ENCODE measurements at places on chromosomes 6 and 20. TPM values are rescaled to one million over a fixed set of nuclear protein-coding genes. Genes with fewer than 3 reads are reported as not detected.

DNA sequence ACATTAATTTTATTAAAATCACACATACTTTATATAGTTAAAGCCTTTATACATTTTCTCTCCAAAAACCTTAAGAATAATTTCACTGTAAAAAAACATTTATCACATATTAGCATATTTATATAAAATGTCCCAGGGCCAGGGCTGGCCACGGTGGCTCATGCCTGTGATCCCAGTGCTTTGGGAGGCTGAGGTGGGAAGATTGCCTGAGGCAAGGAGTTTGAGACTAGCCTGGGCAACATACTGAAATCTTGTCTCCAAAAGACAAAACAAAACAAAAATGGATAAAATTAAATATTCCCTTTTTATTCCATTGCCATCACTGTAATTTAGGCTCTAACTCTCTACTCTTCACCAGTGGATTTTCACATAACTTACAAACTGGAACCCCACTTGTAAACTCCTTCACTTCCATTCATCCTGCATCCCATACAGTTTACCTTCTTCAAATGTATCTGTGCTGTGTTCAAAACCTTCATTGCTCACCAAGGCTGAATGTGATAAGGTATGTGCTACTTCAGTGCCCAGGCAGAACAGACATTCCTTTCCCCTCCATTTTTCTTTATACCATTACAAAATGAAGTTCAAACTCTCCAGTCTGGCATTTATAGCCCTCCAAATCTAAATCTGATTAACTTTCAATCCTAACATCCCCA lies 42.9 kb upstream of the PIM1 start:
- DNase-seq = no peak
- H3K27ac ChIP-seq = peak overlapping the region; percentile 91
- no peaks in the 10 kb centered on the region for H3K27me3 ChIP-seq
- H3K4me1 ChIP-seq = peaks cover 58% of the 10 kb centered on the region
- H3K36me3 ChIP-seq = no peaks in the 10 kb centered on the region

GRCh38 chr6:119308991-119309657 lies 40.4 kb downstream of the MAN1A1 start:
- no peak for DNase-seq
- H3K4me1 ChIP-seq = peaks cover 13% of the 10 kb centered on the region
- no peaks in the 10 kb centered on the region for H3K27me3 ChIP-seq
- peak overlapping the region; percentile 60 for H3K27ac ChIP-seq
- no peak overlapping the region for H3K4me3 ChIP-seq
- H3K36me3 ChIP-seq = peaks cover 15% of the 10 kb centered on the region

DNA sequence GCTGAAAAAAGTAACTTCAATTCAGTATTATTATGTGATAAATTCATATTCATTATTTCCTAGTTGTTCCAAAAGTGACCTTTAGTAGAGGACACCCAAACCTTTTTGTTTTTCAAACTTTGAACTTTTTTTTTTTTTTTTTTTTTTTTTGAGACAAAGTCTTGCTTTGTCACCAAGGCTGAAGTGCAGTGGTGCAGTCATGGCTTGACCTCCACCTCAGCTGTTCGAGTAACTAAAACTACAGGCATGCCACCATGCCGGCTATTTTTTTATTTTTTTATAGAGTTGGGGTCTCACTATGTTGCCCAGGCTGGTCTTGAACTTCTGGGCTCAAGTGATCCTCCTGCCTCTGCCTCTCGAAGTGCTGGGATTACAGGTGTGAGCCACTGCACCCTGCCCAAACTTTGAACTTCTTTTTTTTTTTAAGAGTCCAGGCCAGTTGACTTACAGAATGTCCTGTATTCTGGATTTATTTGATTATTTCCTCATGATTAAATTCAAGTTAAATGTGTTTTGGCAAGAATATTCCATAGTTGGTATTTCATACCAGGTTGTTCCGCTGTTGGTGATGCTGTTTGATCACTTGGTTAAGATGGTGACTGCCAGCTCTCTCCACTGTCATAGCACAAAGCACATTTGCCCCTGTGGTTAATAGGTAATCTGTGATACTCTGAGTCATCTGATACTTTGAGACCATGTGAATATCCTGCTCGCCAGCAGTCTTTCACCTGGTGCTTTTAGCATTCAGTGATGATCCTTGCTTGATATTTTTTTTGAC lies 48.0 kb downstream of the VAPB start:
- DNase-seq = peak; percentile 70
- peaks cover 26% of the 10 kb centered on the region for H3K36me3 ChIP-seq
- peak overlapping the region; percentile 36 for H3K27ac ChIP-seq

DNA sequence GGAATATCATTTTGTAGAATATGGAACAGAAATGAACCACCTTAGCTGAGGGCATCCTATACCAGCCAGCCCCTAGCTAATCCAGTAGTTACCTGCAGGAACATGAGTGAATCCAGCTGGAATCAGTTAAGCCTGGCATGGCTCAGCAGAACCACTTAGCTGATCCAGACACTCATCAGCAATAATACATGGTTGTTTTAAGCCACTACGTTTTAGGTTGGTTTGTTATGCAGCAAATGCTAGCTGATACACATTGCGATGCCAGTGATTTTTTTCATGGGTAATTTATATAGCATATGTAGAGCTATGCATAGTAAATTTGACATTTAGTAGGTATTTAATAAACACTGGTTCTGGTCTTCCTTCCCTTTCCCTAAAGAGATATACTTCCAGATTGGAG lies 201.9 kb upstream of the JAG1 start:
- H3K4me3 ChIP-seq = no peak overlapping the region
- DNase-seq = no peak
- no peak overlapping the region for H3K27ac ChIP-seq
- no peaks in the 10 kb centered on the region for H3K27me3 ChIP-seq
- H3K4me1 ChIP-seq = no peaks in the 10 kb centered on the region
- H3K36me3 ChIP-seq = no peaks in the 10 kb centered on the region

DNA sequence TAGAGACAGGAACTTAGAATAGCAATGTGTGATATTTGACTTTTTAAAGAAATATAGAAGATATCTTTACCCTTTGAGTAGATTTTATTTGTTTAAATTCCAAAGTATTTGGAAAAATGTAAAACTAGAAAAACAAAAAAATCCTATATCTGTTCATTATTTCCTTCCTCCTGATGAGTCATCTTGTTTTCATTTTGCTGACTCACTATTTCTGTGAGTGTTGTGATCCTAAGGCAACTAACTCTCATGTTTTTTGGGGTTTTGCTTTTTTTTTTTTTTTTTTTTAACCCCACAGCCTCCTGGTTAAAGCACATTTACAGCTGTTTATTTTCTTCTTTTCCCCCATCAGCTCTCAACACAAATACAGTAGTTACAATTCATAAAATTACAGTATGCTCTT lies 37.8 kb upstream of the THEMIS start:
- H3K36me3 ChIP-seq = no peaks in the 10 kb centered on the region
- no peak overlapping the region for H3K4me3 ChIP-seq
- H3K27me3 ChIP-seq = peaks cover 2% of the 10 kb centered on the region
- H3K4me1 ChIP-seq = no peaks in the 10 kb centered on the region

DNA sequence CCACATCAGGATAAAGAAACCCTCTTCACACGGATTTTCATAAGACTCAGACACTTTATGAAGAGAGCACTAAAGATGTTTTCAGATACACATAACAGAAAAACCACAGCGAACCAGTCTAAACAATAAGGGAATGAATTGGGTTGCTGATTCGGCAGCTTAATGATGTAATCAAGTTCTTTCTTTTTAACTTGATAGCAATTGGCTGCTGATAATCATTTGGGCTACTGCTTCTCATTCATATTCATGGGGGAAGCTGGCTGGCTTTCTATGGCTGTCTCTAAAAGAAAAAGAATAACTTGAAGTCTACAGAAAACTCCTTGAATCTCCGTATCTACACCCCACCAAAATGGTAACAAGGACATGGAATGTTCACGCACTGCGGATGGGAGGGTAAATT lies 20.0 kb upstream of the TMEM181 start:
- peaks cover 20% of the 10 kb centered on the region for H3K27me3 ChIP-seq
- DNase-seq = no peak
- no peak overlapping the region for H3K27ac ChIP-seq
- H3K4me3 ChIP-seq = no peak overlapping the region
- no peaks in the 10 kb centered on the region for H3K4me1 ChIP-seq

GRCh38 chr6:11350294-11350693 lies 117.8 kb upstream of the NEDD9 start:
- H3K4me1 ChIP-seq = peaks cover 7% of the 10 kb centered on the region
- H3K4me3 ChIP-seq = no peak overlapping the region
- H3K36me3 ChIP-seq = no peaks in the 10 kb centered on the region
- no peaks in the 10 kb centered on the region for H3K27me3 ChIP-seq

- no peaks in the 10 kb centered on the region for H3K27me3 ChIP-seq
- no peak overlapping the region for H3K27ac ChIP-seq
- DNase-seq = no peak
- H3K4me3 ChIP-seq = no peak overlapping the region
- H3K4me1 ChIP-seq = no peaks in the 10 kb centered on the region
- H3K36me3 ChIP-seq = no peaks in the 10 kb centered on the region
These were observed 254.3 kb downstream of the THBS2 start for GRCh38 chr6:168999392-168999791.

GRCh38 chr6:105784179-105784578 lies 302.0 kb upstream of the PRDM1 start:
- H3K36me3 ChIP-seq = no peaks in the 10 kb centered on the region
- no peaks in the 10 kb centered on the region for H3K27me3 ChIP-seq
- H3K4me1 ChIP-seq = no peaks in the 10 kb centered on the region
- H3K27ac ChIP-seq = no peak overlapping the region

GRCh38 chr6:76703285-76703684 lies 630.8 kb upstream of the IMPG1 start:
- no peak for DNase-seq
- no peak overlapping the region for H3K4me3 ChIP-seq
- no peak overlapping the region for H3K27ac ChIP-seq
- H3K27me3 ChIP-seq = no peaks in the 10 kb centered on the region
- H3K36me3 ChIP-seq = no peaks in the 10 kb centered on the region
- no peaks in the 10 kb centered on the region for H3K4me1 ChIP-seq

- DNase-seq = no peak
- H3K27me3 ChIP-seq = no peaks in the 10 kb centered on the region
- no peaks in the 10 kb centered on the region for H3K36me3 ChIP-seq
- H3K27ac ChIP-seq = no peak overlapping the region
- H3K4me1 ChIP-seq = no peaks in the 10 kb centered on the region
These were observed 82.4 kb upstream of the TAB2 start for GRCh38 chr6:149235130-149235561.

DNA sequence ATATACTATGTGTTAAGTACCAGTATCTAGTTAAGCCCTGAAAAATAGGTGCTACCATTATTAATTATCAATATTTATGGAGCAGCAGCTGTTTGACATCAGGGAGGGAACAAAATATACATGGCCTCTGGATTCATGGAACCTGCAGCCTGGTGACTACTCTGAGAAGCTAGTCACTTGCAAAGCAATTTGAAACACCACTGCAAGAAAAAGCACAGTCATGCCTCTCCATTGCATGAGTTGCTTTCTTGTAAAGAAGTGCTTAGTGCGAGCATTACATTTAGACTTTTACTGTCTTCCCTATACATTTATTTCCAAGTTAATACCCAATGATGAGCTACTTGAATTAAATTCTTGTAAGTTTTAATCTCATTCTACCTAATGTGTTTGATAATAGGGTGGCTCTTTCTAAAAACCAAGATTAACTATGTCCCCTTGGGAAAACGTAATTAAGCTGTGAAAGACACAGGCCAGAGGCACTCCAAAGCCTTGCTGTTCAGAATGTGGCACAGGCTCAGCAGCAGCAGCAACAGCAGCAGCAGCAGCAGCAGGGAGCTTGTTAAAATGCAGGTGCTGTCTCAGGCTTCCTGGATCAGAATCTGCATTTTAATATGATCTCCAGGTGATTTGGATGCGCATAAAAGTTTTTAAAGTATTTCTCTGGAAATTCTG lies 83.6 kb downstream of the PFDN4 start:
- no peak for DNase-seq
- H3K27me3 ChIP-seq = no peaks in the 10 kb centered on the region
- H3K4me1 ChIP-seq = no peaks in the 10 kb centered on the region
- no peaks in the 10 kb centered on the region for H3K36me3 ChIP-seq
- H3K4me3 ChIP-seq = no peak overlapping the region

DNA sequence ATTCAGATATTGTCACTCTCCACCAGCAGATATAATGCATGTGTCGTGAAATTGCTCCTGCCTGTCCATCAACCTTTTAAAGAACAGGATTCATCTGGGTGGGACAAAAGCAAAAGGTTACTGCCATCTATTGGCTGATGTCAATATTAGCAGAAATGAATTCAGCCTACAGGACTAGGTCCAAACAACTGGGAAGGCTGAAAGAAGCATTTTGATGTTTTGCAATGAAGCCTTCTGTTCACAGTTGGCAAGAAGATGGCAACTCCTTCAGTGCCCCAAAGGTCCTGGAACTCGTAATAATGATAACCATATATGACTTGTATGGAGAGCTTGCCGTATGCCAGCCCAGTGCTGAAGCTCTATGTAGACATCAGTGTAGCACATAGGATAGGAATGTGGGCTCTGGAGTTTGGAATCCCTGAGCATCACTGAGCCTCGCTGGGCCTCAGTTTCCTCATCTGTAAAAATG lies 7.5 kb downstream of the BCAS1 start:
- H3K27me3 ChIP-seq = no peaks in the 10 kb centered on the region
- H3K4me3 ChIP-seq = no peak overlapping the region
- H3K4me1 ChIP-seq = peaks cover 13% of the 10 kb centered on the region
- DNase-seq = peak; percentile 41
- H3K36me3 ChIP-seq = no peaks in the 10 kb centered on the region

DNA sequence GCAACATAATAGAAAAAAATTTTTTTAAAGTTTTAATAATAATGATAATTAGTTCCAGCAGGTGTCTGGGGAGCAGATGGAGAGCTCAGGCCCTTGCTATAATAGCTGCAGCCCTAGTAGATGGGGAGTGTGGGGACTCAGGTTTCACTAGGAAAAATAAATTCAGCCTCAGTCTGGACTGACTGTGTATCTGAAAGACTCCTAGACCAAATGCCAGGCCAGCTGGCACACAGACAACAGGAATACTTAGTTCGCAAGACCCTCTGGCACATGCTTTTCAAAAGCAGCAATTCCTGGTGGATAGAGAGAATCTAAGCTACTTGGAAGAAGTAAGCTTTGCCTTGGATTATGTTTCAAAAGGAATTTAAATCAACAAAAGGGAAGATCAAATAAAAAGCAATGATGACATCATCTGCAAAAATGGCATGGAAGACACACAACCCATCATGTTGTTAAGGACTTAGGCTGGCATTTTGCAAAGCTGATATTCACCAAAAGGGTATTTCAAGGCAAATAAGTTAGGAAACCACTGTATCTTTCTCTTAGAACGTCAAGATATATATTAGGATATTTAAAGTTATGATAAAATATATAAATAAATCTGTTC lies 107.8 kb downstream of the RNGTT start:
- no peaks in the 10 kb centered on the region for H3K4me1 ChIP-seq
- H3K27me3 ChIP-seq = no peaks in the 10 kb centered on the region
- H3K27ac ChIP-seq = no peak overlapping the region

DNA sequence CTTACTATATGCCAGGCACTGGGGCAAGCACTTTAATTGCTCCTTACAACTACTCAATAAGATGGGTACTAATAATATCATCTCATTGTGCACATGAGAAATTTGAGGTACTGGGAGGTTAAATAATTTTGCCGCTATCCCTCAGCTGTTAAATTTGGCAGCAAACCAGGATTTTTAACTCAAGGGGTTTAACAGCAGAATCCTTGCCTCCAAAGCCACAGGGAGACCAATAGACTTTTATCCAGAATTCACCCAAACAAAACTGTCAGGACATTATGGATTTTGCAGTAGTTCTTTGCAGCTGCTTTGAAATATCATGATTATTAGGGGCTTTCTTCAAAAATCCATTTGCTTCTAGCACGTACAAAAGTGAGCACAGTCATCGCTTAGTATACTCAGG lies 136.2 kb downstream of the RPS12 start:
- no peaks in the 10 kb centered on the region for H3K27me3 ChIP-seq
- H3K36me3 ChIP-seq = no peaks in the 10 kb centered on the region
- no peak overlapping the region for H3K27ac ChIP-seq

BPIFB2 gene
- not detected for polyA plus RNA-seq

TRIM10 gene
- 6.6 TPM for polyA plus RNA-seq

TINAG gene
- polyA plus RNA-seq = 23.7 TPM

ISM1 gene
- polyA plus RNA-seq = 0.81 TPM

OGFRL1 gene
- 9.5 TPM for polyA plus RNA-seq
